ENCODE measurements at places on chromosomes 7 and 10.
A peak's percentile ranks its signal among the peaks of the same experiment; 100 is the strongest.

GRCh38 chr7:37943905-37944736 is 23.7 kb downstream of the EPDR1 start:
- DNase-seq: no peak

GRCh38 chr7:14236834-14237233 is 247.4 kb upstream of the ETV1 start:
- DNase-seq: no peak

GRCh38 chr7:71408271-71408670 is 276.3 kb downstream of the GALNT17 start:
- no peak for DNase-seq

DNA sequence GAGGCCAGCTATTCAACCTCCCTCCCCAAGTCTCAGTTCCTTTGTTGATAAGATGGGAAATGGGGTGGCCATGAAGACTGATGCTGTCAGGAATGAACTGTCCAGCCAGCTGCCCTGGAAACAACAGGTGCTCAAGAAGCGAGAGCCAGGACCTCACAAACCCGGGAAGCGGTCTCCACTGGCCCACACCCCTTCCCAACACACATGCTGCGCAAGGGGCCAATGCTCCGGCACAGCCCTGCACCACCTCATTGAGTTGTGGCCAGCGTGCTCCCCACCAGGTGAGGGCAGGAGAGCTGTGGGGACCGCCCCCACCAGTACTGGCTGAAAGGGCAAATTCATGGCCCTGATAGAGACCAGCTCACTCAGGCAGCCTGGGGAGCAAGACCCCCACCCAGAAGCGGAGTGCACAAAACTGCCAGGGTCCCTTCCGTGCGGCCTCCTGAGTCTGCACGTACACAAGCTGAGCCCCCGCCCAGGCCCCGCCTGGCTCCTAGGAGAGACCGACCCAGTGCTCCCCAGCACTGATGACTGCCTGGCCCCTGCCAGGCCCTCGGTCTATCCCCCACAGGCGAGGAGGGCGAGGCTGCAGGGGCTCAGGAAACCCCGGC is 216.6 kb downstream of the MAD1L1 start:
- peak; percentile 1 for DNase-seq

DNA sequence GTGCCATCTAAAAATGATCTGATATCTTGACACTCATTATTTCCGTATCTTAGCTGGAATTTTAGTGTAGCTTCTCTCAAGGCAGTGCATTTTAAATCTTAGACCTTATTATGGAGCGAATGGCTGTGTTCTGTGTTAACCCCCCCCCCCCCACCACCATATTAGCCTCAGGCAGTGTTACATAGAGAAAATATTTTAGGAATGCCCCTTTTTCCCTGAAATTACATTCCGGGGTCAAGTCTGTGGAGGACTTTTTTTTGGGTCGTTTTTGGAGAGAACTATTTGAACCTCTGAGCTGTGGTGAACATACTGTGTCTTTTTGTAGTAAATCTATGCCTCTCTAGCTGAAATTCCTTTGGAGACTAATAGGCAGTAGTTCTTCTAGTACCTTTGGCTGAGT is 3.1 kb downstream of the CCDC126 start:
- no peak for DNase-seq

DNA sequence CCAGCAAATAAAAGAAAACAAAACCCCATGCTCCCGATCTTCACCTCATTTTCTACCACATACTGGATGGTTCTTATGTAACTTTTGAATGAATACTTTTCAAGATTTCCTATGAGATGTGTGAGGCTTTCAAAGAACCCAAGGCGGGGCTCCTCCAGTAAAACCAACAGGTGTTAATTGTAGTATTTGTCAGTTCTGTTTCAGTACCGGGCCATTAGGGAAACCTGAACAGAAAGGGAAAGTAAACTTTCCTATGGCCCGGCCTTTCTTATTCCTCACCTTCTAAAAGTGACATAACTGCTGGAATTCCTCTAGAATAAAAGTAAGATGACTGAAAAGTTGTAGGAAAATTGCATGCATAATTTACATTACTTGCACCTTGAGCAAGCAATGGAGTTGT is 672.9 kb downstream of the MAGI2 start:
- no peak for DNase-seq

DNA sequence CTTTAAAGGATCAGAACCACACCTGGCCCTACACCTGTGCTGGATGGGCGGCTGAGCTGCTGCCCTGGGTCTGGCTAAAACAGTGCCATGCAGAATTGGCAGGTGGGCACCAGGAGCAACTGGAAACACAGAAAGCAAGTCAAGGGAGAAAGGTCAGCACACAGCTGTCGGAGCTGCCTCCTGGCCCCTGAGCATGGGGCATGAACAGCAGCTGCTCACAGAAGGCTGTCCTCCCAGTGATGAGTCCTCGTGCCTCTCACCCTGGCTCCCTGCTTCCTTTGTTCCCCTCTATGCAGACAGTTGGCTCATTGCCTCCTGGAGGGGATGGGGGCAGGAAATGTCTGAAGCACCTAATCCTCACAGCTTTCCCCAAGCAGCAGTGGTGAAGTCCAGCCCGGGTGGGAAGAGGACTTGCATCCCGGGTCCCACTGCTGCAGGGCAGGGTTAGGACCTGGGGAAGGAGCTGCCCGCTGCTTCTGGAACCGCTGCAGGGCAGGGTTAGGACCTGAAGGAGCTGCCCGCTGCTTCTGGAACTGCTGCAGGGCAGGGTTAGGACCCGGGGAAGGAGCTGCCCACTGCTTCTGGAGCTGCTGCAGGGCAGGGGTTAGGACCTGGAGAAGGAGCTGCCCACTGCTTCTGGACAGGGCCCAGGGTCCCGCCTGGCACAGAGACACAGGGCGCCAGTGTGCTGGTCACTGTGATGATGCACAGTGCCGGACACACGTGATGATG is 37.3 kb downstream of the VIPR2 start:
- no peak for DNase-seq

DNA sequence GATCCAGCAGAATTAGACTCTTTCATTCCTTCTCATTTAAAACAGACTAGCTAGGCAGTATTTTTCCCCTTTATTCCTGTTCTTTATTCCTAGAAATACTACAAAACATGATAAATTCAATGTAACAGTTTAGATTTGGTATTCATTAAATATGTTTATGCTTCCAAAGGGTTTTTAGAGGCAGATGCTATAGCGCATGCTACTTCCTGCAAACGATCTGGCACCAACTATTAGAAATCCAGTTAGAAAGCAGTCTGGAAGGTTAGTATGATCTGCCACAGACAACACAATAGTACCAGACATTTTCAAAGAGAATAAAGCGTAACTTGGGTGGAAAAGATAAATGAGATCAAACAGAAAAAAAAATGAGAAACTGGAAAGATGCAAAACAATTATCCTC is 63.5 kb upstream of the PTN start:
- no peak for DNase-seq

GRCh38 chr7:148261996-148262688 is 328.4 kb upstream of the C7orf33 start:
- DNase-seq: no peak

- no peak for DNase-seq
Observed at GRCh38 chr10:122168101-122168500, 103.0 kb upstream of the BTBD16 start.

DNA sequence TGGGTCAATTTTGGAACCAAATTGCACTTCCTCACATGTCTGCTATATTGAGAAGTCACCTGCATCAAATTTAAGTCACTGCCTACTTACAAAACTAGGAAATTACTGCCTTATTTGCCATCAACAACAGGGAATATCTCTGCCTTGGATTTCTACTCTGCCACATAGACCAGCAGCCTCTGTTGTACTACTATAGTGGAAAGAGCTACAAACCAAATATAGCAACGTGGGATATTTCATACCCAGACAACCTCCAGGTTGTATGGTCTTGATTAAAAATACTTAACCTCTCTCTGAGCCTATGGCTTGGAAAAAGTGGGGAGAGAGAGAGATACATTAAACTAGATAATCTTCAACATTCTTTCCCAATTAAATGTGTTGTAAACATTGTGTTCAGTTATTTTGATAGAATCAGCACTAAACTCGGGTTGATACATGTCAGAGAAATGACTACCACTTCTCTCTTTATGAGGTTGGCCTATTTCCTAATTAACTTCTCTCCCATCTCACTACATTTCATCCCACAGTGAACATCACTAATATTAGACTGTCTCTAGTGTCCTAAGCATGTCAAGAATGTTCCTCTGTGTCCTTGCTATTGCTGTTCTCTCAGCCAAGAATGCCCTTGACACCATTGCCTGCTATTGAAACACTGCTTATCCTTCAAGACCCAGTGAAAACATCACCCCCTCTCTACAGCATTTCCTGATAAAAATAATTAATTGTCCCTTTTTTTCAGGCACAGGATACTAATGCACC is 421.2 kb downstream of the IPMK start:
- DNase-seq: no peak

- no peak for DNase-seq
Observed at GRCh38 chr7:120169996-120170783, 102.8 kb upstream of the KCND2 start.

DNA sequence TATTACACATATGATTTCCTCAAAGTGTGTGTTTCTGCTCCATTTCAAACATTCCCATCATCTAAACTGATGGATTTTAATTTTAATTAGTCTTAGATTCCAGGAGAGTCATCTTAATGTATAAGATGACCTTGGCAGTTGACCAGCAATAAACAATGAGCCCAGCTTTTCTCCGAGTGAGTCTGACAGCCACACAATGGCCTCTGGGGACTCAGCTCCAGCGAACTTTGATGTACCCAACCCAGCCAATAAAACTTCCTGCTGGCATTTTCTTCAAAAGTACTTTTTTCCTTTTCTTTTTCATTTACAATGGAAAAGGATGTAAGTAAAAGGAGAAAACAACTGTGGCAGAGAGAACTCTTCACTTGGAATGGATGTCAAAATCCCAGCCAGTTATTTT is 139.1 kb upstream of the CTBP2 start:
- no peak for DNase-seq

DNA sequence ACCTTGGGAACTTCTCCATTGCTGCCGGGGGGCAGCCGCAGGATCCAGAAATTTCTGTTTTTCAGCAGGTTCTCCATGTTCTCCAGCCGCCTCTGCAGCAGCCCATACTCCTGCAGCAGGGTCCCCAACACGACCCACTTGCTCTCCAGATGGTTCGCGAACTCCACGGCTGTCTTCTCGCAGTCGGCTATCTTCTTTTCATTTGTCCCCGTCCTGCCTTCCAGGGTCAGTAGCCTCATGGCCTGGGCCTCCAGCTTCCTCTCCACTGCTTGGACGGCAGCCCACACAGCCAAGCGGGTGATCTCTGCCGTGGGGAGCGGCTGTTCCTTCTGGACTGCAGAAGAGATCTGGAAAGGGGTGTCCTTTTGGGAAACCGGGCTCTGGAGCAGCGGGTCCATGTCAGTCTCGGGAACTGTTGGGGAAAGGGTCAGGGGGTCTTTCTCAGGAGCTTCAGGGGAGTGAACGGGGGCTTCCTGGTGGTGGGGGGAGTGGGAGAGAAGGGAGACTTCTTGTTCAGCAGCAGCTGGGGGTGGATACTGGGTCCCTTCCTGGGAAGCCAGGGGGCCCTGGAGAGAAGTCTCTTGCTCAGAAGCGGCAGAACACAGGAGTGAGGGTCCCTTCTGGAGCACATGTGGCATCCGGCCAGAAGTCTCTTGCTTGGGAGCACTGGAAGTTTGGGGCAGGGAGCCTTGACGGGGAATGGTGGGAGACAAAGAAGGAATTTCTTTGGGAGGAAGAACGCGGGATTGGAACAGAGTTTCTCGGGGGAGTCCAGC is 5.5 kb downstream of the ZNF777 start:
- DNase-seq: no peak

DNA sequence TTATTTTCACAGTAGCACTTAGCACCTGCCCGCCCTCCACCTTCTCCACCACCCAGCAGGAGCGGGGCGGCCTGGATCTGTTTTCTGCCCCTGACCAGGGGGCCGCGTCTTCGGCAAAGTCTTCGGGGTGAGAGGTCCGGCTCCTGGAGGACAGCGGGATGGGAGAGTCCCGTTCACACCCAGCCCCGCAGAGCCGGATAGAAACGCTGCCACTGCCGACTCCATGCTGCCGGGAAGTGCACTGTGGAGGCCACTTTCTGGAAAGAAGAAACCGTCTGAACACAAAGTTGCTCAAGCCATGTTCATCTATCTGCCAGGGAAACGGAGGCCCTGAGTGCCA is 14.5 kb upstream of the ZNF273 start:
- DNase-seq: no peak

GRCh38 chr10:73019100-73019499 is 64.5 kb upstream of the PLA2G12B start:
- no peak for DNase-seq

- DNase-seq: no peak
Observed at GRCh38 chr7:3455806-3456595, 154.9 kb downstream of the SDK1 start.

GRCh38 chr7:99094401-99094800 is 49.5 kb downstream of the SMURF1 start:
- no peak for DNase-seq

DNA sequence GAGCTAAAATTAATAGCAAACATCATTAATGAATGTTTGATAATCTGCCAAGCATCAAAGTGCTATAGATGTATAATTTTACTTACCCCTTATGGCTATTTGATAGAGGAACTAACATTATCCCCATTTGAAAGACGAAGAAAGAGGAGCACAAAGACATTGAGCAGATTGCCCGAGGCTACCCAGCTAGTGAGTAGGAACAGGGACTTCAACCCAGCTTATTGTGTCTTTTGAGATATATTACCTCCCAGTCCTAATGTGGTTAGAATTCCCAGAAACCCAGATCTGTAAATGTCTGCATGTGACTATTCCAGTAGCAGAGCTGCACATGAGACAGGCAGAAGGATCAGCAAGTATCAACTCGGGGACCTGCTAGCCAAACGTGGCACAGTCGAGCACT is 160.1 kb upstream of the AOAH start:
- DNase-seq: no peak

GRCh38 chr7:4237296-4238235 is 444.5 kb upstream of the FOXK1 start:
- no peak for DNase-seq
